Activated CD4-positive, alpha-beta T cell treated with anti-CD3 and anti-CD28 coated beads, Interleukin-2, amount 50 U/mL, for 24 hours (primary cell): ENCODE measurements at places on chromosomes 6 and 20.

GRCh38 chr6:163387317-163387716, 27.2 kb upstream of the QKI start:
- DNase-seq: no peak

DNA sequence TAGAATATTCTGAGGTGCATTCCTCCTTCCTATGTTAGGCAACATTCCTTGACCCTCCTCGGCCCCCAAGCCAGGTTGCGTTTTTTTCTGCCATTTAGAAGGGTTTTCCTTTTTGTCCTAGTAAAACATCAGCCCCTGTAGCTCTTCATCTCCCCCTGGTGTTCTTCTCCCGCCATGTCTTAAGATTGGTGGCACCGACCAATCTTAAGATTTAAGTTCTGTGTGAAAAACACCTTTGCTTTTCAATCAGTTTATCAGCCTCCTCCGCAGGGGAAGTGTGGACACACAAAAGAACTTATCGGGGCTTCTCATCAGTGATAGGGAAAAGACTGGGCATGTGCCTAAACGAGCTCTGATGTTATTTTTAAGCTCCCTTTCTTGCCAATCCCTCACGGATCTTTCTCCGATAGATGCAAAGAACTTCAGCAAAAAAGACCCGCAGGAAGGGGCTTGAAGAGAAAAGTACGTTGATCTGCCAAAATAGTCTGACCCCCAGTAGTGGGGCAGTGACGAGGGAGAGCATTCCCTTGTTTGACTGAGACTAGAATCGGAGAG, 719 bp upstream of the EDN1 start:
- DNase-seq: no peak

- no peak for DNase-seq
Measured at GRCh38 chr6:100512203-100512862, 47.6 kb upstream of the SIM1 start.

GRCh38 chr20:51784299-51784698, 16.1 kb upstream of the ATP9A start:
- no peak for DNase-seq

DNA sequence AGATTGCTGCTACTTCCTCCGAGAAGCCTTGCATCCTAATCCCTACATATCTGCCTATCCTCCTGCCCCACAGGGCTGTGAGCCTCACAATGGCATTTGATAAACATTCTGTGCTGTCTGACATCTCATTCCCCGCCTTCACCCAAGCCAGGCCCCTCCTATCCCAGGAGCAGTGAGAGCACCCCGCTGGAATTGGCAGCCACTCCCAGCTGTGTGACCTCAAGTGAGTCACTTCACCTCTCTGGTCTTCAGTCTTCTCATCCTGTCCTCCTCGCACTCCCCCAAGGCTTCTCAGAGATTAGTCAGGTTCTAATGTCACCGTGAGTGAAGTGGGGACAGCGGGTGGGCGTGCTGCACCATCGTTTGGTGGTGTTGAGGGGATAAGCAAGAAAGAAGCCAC, 81.7 kb downstream of the CDH22 start:
- DNase-seq: no peak

DNA sequence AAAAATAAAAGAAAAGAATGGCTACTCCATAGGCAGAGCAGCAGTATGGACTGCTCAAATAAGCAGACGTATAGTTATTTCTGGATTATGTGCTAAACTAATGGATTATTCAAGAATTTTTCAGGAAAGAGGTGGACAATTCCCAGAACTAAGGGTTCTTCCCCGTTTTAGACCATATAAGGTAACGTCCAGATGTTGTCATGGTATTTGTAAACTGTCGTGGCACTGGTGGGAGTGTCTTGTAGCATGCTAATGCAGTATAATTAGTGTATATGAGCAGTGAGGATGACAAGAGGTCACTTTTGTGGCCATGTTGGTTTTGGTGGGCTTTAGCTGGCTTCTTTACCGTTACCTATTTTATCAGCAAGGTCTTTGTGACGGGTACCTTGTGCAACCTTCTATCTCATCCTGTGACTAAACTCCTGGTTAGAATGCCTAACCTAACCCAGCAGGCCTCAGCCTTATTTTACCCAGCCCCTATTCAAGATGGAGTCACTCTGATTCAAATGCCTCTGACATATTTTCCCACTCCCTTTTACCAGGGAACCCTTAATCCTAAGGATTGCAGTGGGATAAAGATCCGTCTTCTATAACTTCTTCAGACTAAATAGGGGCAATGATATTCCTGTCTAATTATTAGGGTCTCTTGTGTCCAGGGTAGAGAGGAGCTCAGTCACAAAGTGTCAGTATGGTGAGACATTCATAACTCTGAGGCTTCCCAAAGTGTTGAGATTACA, 11.1 kb upstream of the TRIM38 start:
- no peak for DNase-seq

- DNase-seq: no peak
Measured at GRCh38 chr20:47150403-47151152, 205.9 kb downstream of the ZMYND8 start.

GRCh38 chr6:26251354-26252076, 113.5 kb upstream of the BTN3A2 start:
- DNase-seq: peak; percentile 52

DNA sequence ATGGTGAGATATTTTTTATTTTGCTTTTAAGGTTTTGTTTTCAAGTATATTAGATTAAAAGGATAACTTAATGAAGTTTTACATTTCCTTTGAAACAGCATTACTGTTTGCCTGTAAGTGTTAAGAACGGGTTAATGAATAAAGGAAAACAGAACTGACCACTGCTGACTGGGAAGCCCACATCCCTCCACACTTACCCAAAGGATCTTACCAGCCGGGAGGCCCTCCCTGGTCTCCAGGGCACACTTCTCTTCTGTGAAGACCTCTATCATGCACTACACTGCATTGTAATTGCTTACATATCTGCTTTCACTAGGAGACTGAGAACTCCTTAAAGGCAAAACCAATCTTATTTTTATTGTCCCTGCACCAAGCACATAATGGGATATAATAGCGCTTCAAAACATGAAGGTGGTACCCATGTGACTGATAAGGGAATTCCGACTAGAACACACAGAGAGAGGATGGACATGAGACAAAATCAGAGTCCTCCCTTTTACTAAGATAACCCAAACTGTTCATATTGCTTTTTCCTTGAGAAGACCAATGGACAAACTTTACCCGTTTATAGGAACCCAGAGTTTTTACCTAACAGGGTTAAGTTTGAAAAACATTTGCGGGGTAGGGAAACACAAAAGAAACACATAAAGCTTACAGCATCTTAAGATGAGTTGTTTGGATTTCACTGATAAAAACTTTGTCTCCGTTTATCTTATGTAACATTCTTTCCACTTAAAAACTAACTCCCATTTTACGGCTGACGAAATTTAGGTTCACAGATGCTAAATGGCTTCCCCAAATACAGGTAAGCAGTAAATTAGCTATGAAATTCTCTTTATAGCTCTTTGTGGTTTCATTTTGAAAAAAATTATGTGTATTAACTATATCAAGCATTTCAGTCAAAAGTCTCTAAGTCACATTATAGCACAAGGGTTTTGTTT, 8.7 kb downstream of the EZR start:
- DNase-seq: no peak

DNA sequence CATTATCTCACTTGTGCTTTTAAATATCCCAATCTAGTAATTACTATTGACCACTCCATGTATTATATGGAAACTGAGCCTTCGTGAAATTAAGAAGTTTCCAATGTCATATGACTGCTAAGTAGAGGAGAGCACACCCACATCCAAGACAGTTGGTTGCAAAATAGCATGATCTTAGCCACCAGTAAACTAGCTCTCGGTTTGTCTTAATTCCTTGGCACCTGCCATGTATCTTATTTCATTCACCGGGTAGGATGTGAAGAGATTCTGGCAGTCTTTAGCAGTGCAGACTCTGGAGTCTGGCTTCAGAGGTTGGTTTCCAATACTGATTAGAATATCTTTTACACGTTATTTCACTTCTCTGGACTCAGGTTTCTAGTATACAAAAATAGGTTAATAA, 270.3 kb downstream of the LAMA2 start:
- DNase-seq: no peak

DNA sequence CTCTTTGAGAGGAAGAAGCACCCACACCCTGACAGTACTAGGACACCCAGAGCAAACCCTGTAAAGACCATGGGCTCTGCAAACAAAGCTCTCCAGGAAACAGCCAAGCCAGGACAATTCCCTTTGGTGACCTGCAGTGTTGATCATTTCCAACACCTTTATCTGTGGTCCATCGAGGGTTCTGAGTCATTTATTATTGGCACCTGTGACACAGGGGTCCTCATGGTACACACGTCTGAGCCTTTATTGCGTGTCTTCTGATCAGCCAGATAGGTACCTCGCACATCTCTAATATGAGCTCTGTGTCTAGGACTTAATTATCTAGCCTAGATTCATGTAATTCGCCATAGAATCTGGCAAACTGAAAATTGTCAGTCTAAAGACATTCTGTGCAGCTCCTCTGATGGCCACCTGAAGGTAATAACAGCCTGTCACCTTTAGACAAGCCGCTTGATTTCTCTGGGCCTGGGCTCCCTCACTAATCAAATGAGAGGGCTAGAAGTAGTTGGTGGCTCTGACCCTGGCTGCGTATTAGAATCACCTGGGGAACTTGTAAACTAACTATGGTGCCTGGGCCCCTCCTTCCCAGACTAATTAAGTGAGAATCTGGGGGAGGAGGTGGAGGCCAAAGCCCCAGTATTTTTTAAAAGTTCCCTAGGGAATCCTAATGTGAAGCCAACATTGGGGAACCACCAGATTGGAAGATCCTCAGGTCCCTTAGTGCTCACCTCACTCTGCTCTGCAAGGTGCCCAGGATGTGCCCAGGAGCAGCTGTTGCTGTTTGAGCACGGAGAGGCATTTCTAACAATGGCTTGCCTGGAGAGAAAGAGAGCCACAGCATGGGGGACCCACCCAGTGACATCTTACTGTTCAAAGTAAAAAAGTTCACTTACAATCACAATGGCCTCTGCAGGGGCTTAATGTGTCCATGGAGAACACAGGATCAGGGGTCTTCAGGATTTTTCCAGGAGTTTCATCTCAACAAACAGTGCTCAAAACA, 122.0 kb upstream of the ARID1B start:
- DNase-seq: no peak

GRCh38 chr20:30502670-30503069, 754.8 kb upstream of the DEFB115 start:
- no peak for DNase-seq

GRCh38 chr6:144449911-144450597, 164.9 kb downstream of the UTRN start:
- no peak for DNase-seq

GRCh38 chr6:5135788-5136376, 50.7 kb downstream of the PPP1R3G start:
- peak; percentile 40 for DNase-seq

GRCh38 chr20:33516882-33517281, 27.0 kb downstream of the CBFA2T2 start:
- DNase-seq: no peak

- DNase-seq: no peak
Measured at GRCh38 chr20:41769592-41770018, 151.4 kb upstream of the CHD6 start.

- DNase-seq: no peak
Measured at GRCh38 chr20:63636752-63637628, 10.1 kb upstream of the GMEB2 start.

GRCh38 chr6:33925936-33926335, 122.1 kb upstream of the MLN start:
- DNase-seq: no peak

DNA sequence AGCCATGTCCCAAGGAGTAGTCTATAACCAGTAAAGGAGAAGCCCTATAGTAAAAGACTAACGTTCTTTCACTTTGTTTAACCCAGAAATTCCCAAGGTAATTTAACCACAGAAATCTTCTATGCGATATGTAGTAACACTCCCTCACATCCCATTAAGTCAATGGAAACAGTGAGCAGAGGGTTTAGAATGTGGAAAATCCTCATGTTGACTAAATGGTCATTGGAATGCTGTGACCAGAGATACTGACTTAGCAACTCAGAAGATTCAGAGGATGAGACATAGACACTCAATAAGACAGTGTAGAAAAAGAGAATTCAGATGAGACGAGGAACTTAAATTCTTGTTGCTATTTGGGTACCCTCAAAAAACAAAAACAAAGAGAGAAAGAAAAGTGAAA, 562.2 kb upstream of the NOX3 start:
- DNase-seq: no peak

DNA sequence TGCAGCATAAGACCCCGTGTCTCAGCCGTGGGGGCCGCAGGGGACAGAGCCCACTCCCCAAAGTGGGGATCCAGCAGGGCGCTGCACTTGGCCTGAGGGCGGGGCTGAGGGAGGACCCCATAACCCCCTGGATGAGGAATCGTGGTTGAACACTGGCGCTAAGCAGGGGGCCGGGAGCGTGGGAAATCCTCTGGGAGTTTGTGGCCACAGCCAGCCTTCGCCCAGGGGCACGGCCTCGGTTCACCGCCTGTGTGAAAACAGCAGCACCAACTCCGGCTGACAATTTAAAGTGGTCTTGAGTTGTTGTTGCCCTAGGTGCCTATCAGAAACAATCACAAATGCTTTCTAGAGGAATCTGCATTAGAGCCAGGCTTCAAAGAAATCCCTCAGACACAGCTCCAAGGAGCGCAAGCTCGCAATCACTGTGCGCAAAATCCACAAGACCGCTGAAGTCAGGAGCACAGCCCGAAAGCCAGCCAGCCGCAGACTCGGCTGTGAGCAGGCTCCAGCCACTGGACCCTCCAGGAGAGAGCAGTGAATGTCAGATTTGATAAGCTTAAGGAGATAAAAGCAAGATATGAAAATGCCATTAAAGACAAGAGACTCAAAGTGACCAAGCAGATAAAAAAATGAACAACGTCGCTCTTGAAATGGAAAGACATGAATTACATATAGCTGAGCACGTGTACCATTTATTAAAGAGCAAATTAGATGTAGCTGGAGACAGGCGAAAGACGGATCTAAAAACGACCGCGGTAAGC, 10.9 kb upstream of the RPS6KA2 start:
- no peak for DNase-seq

GRCh38 chr20:59217794-59218280, 54.2 kb downstream of the ZNF831 start:
- no peak for DNase-seq

- no peak for DNase-seq
Measured at GRCh38 chr6:5093231-5094015, 8.3 kb downstream of the PPP1R3G start.

GRCh38 chr20:49507741-49508434, 25.4 kb upstream of the KCNB1 start:
- no peak for DNase-seq

GRCh38 chr6:16491666-16492313, 253.4 kb downstream of the GMPR start:
- DNase-seq: no peak

- no peak for DNase-seq
Measured at GRCh38 chr6:83546636-83547035, 34.3 kb downstream of the PRSS35 start.

- no peak for DNase-seq
Measured at GRCh38 chr6:143872201-143872600, 7.9 kb downstream of the ZC2HC1B start.

GRCh38 chr6:1606780-1607515, 2.8 kb upstream of the FOXC1 start:
- DNase-seq: no peak

- no peak for DNase-seq
Measured at GRCh38 chr6:77815531-77815930, 162.7 kb downstream of the MEI4 start.

- DNase-seq: no peak
Measured at GRCh38 chr6:118650582-118651281, 659 bp downstream of the CEP85L start.
